ENCODE measurements at places on chromosomes 7 and 10.
A peak's percentile ranks its signal among the peaks of the same experiment; 100 is the strongest.

- DNase-seq: no peak
These were observed 24.9 kb downstream of the TECTB start for GRCh38 chr10:112308125-112308502.

GRCh38 chr7:136104269-136104603, 127.1 kb upstream of the MTPN start:
- no peak for DNase-seq

- peak; percentile 14 for DNase-seq
These were observed 2.1 kb upstream of the SFMBT2 start for GRCh38 chr10:7412928-7413282.

DNA sequence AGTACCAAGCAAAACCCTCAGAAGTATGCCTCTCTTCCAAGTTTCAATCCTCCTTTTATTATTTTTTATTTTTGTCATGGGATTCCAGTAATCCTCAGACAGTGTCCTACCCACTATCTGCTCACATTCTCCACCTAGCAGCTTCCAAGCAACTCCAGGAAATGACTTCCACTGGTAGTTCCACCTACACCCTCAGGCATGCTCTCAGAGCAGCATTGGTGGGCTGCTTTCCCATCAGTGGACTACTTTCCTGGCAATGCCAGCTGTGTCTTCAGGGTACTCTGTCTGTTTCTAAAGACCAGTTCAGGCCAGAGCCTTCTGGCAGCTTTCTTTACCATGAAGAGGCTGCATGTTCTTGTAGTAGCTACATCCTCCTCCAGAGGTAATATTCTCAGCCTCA, 244.0 kb downstream of the HGF start:
- DNase-seq: no peak

- no peak for DNase-seq
These were observed 507.2 kb downstream of the TCERG1L start for GRCh38 chr10:130804281-130804680.

DNA sequence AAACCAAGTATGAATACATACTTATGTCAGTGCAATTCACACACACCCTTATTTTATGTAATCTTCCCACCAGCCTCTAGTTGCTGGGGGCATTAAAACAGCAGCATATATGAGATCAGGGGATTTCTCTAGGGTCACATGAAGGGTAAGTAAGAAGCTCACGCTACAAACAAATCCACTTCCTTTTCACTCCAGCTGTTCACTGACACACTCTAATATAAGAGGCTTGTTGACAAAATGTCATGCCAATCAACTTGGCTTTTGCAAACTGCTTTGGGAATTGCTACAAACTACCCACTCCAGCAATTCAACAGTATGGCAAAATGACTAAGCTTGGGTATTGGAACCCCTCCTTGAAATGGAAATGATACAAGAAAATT, 10.3 kb downstream of the FAM3C start:
- DNase-seq: no peak

DNA sequence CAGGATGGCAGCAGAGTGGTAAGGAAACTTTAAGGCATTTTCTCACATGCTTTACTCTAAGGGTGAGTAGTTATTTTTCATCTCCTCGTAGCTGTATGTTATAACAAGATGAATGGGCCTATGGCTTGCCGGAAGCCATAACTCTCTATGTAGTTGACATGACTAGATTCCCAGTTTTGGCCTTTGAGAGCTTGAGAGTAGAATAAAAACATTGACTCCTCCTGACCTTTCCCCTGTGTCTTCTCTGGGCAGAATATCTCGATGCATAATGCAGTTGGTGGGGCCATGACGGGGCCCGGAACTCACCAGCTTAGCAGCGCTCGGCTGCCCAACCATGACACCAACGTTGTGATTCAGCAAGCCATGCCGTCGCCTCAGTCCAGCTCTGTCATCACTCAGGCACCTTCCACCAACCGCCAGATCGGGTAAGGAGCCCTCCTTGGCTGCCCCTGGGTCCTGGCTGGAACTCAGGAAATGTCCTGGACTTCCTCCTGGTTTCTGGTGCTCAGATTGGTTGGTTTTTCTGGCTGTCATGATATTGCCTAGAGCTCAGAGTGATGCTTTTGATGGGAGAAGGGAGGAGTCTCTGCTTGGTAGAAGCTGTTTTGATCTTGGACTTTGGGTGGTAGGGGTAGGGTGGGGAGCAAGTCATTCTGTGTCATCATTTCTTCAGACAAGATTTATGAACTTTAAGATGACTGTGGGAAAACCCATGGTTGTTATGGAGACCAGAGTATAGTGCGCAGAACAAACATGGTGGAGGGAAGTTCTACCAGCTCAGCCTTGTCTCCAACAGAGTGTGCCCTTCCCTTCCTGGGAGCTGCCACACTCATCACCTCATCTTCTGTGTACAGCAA, 158.0 kb downstream of the CREB5 start:
- no peak for DNase-seq

DNA sequence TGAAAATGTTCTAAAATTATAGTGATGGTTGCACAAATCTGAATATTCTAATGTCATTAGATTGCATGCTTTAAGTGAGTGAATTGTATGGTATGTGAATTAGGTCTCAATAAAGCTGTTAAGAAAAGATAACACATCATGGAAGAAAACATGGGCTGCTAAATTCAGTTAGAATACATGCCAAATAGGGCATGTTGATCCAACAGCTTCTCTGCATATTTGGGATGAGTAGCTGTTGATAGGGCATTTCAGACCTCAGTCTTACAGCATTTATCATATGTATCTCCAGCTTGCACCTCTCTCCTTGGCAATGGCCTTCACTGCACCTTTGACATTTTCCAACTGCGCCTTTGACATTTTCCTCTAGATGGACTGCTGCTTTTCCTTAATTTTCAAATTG, 13.2 kb downstream of the CREB5 start:
- DNase-seq: no peak

DNA sequence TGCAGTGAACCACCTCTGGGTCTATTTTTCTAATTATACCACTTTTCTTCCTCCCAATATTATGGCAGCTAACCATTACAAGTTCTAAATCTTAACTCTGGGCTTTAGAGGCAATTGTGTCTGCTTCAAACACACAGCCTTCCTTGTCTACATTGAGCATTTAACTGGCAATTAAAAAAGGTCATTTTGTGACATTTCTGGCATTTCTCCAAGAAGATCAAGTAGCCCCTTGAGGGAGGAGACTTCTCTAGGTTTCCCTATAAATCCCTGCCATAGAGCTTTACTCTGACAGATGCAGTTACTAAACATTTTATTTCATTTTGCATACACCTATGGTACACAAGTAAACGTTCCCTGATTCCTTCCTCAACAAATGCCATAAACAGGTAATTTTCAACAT, 33.4 kb upstream of the FAM133B start:
- no peak for DNase-seq

DNA sequence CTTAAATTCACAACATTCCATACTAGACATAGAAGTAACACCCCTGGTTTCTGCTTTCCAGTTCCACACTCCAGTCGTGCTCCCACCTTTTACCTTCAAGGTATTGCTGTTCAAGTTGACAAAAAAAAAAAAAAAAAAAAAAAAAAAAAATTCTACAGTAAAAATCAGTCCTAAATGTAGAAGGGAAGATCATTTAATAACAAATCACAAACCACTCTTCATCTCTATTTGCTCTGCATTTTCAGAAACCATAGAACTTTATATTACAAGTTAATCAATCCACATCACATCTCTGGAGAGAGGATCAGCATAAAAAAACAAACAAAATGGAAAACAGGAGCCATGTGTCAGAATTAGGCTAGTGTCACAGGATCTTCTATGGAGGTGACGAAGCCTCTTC, 206.3 kb upstream of the KLF14 start:
- no peak for DNase-seq

- DNase-seq: no peak
These were observed 206.5 kb upstream of the PRKCQ start for GRCh38 chr10:6786579-6787031.

DNA sequence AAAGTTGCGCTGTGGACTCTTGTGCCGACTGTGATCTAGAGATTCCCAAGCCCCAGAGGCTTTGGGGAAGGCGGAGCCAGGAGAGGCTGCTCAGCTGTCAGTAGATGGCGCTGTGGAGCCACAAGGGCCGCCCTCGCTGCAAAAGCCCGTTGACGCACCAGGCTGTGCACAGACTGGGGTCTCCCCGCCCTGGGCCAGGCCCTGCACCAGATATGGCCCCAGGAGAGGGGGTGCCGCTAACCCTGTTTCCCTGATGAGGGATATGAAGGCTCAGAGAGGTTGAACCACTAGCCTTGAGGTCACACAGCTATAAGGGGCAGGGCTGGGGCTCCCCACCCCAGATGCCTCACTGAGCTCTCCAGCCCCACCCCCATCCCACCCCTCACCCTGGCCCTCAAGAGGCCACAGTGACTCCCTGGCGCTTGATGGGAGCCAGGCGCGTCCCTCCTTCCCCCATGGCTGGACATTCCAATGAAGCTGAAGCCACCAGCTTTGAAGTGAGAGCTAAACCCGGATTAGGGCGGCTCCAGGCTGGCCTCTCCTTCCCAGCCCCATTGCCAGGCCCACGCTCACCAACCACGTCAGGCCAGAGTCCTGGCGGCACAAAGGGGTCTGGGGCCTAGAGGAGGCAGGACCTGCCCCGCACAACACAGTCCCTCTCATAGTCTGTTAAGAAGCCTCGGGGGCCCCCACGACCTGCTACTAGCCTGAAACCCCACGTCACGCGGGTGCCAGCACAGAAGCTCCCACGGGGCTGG, 26.4 kb downstream of the MYL10 start:
- DNase-seq: peak; percentile 70

DNA sequence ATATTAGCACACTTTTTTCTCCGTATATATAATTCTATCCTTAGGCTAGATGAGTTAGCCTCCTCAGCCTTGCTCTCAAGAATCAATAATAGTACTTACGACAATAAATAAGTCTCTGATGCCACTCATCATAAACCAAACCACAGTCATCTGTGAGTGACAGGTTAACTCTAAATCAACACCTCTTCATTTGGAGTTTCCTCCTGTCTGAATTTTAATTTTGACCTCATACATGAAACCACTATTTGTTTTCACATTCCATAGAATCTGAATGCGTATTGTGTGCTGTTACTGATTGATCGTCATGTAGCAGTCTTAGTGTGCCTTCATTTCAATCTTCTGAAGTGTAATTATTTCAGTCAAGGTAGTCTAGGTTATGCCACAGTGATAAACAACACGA, 85.8 kb downstream of the HGF start:
- no peak for DNase-seq

DNA sequence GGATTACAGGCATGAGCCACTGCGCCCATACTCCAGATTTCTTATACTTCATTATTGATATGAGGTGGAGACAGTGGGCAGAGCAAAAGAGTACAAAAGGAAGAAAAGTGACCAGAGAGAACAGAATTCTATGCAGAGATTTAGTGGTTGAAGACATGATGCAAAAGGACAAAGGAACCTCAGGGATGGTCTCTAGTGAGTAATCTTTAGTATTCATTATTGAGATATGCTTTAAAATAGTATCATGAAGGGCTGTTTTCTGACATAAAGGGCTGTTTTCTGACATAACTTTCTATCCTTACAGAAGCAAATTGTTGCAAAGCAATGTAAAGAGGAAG, 81.2 kb upstream of the OIT3 start:
- no peak for DNase-seq

GRCh38 chr10:72259491-72260238, 14.1 kb upstream of the DDIT4 start:
- no peak for DNase-seq

- no peak for DNase-seq
These were observed 161.7 kb downstream of the FANK1 start for GRCh38 chr10:126058104-126058503.

DNA sequence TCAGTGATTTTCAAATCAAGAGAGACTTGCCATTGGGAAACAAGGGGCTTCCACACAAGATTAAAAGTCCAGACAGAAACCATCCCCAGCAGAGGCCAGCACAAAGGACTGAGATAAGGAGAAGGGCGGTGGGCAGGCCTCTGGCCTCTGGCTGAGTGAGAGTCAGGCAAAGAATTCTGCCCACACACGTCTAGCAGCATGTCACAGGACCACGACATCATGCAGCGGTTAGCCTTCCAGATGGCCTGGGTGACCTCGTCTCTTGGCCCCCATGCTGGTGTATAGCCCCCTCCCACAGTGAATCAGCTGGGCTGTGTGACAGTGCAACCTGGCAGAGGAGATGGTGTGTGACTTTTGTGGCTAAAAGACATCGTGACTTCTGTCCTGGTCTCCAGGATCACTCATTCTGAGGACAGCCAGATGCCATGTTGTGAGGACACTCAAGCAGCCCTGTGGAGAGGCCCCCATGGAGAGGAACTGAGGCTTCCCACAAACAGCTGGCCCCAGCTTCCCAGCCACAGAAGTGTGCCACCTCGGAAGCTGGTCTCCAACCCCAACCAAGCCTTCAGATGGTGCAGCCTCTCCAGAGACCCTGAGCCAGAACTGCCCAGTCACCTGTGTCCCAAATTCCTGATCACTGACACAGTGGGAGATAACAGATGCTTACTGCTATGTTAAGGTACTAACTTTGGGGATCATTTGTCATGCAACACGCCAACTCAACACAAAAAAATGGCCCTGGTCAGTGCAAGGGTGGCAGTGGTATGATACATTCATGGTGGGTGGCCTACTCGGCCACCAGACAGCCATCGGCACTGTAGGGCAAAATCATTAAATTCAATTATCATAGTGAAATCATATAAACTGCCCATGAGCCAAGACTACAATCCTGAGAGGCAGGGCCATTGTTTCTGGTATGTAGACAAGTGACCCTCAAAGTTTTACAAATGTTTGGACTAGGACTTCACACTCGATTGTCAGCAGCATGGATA, 73.2 kb downstream of the TNS3 start:
- DNase-seq: no peak

DNA sequence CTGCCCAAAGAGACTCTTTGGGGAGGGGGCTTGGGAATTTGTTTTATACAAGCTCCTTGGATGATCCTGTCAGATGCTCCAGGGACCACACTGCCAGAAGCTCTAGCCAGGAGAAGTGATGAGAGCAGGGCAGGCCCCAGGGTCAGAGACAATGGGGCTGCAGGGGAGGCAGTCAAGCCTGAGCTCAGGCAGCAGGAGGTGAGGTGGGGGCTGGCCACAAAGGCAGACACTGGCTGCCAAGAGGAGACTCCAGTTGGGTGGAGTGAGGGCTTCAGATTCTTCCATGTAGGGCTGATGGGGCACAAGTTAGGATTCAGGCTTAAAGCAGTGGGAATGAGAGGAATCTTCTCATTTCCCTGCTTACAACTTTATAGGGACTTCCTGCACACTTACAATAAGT, 35.6 kb upstream of the LOXL4 start:
- no peak for DNase-seq

- DNase-seq: no peak
These were observed 235.2 kb downstream of the CDC14C start for GRCh38 chr7:49159536-49159935.

- DNase-seq: peak; percentile 33
These were observed at the start of gene IL6 for GRCh38 chr7:22726907-22727713. Gene IL6 (plus strand): TSS chr7:22727200. CDS start chr7:22727263, 63 bp downstream.

GRCh38 chr7:157395206-157395605, 58.4 kb downstream of the DNAJB6 start:
- DNase-seq: no peak

GRCh38 chr10:70673043-70673928, 980 bp downstream of the ADAMTS14 start:
- DNase-seq: no peak

DNA sequence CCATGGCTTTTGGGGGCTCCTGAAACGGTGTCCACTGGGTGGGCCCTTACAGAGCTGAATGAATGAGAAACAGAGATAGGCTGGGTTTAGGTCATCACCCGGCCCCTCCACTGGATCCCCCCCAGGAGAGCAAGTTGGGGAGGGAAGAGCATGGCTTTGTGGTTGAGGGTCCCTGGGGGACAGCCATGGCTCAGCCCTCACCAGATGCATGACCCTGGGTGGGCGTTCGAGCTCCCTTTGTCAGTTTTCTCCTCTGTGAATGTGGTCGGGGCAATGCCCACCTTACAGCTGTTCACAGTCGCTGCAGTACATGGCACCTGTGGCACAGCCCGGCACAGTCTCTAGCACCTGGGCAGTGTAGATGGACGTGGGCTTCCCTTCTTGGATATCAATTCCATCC, 40.6 kb upstream of the CXCL12 start:
- no peak for DNase-seq
